ENCODE measurements at places on chromosomes 3 and 15. TPM values are rescaled to one million over a fixed set of nuclear protein-coding genes. Genes with fewer than 3 reads are reported as not detected.

DNA sequence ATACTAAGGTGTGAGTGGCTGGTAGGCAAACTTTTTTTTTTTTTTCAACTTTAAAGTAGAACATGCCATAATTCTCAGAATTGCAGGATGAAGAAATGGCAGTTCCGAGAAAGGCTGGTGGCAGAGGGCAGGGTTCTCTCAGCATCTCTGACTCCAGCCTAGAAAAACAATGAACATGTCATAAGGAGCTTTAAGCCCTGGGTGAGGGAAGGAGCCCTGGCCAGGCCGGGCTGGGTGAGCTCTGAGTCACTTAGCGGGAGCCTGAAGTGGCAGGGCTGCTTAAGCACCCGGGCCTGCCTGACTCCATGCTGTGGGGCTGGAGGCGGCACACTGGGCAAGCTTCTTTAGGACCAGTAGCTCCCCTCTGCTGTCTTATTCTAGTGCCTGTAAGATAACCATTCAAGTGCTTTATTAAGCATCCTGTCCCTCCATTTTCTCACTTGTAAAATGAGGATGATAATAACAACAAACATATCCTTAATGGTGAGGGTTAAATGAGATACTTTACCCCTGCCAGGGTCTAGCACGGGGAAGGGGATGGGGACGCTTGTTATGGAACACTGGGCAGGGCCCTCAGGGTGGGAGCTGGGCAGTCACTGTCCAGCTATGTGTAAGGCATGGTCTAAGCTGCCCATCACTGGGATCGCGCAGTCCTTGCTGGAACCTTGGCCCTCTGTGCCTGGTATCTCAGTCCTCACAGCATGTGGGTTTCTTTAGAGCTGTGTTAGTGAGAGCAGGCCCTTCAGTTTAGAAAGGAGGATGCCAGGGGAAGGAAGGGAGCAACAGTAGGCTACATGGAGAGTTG is 18.4 kb downstream of the SMAD6 start:
- peak; percentile 82 for DNase-seq

DNA sequence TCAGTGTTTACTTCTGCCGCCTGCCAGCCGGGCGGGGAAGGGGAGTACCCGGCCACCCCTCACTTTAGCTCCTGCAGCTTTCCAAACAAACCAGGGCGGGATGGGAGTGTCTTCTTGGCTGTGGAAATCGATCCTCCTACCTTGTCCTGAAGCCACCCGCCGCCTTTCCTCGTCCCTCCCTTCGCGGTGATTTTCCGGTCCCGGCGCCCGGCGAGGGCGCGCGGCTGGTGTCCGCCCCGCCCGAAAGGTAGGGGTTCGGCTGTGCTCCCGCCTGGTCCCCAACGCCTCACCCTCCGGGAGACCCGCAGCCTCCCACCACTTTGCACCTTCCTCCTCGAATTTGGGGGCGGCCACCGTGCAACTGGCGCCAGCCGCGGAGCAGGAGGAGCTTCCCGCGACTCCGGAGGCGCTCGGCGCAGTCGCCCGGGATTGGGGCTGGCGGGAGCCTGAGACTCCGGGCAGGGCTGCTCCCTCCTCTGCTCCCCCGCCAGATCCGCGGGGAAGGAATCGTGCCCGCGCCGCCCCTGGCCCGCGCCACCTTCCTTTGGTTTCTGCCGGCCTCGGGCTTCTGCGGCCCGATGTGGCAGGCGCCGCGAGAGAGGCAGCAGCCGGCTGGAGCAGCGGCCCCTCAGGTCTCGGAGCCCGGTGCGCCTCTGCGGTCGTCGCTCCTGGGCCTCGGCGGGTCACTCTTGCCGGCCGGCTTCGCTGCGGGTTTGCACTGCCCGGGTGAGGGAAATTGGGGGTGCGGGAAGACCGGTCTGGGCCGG is 30.7 kb upstream of the ST3GAL6 start:
- DNase-seq = no peak

DNA sequence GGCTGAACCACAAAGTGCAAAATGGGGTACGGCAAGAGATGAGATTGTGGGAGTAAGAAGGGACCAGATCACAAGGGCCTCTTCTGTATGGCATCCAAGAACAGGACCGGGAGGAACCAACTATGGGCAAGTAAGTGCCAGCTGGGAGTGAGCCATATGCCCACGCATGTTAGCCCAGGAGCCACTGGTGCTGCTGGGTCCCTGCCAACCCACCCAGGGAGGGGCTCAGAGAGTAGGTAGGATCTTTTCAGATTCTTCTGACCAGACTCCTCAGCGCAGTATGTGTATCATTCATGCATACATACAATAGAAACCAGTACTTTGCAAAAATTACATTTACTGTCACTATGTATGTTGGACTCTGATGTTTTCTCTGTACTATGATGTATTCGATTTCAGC is 54.0 kb downstream of the RAB11A start:
- DNase-seq = no peak

Gene CHRNA7
- total RNA-seq = not detected

Gene CHRFAM7A
- not detected for total RNA-seq

Gene LRTM1
- total RNA-seq = not detected
